ENCODE measurements at places on chromosomes 4 and X. TPM values are rescaled to one million over a fixed set of nuclear protein-coding genes. Genes with fewer than 3 reads are reported as not detected.

The PABPC5 gene
- 0.91 TPM for total RNA-seq

The SUPT20HL2 gene
- total RNA-seq, result not detected

GRCh38 chr4:101294597-101294996 is 52.7 kb downstream of the PPP3CA start:
- no peaks in the 10 kb centered on the region for H3K27me3 ChIP-seq
- no peaks in the 10 kb centered on the region for H3K36me3 ChIP-seq
- peaks cover 29% of the 10 kb centered on the region for H3K4me1 ChIP-seq

The CSAG3 gene
- total RNA-seq, result not detected

DNA sequence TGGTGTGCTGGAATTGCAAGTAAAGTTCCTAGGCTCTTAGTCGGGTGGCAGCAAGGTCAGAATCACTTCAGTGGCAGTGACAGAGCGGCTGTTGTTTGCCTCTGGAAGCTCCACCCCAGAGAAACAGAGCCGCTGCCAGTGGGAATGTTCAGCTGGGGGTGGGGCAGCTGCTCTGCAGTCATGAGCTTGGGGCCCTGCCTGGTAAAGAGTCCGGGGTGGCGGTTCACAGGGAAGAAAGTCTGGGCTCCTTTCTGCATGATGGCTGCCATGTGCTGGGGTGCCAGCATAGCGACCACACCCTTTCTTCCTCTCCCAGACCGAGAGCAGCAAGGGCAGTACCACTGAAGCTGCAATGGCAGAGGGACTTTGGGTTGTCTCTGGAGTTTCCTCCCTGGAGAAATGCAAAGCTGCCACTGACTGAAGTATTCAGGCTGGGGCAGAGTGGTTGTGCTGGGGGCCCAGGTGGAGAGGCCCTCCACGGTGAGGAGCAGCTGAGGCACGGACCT is 108.8 kb upstream of the CENPE start:
- no peak overlapping the region for H3K27ac ChIP-seq
- no peak overlapping the region for H3K4me3 ChIP-seq
- no peak for DNase-seq
- no peaks in the 10 kb centered on the region for H3K4me1 ChIP-seq

All from left ventricle myocardium inferior (tissue), 1 donor.